H1 (cell line): ENCODE measurements at places on chromosomes 3 and 15.
A peak's percentile ranks its signal among the peaks of the same experiment; 100 is the strongest.

DNA sequence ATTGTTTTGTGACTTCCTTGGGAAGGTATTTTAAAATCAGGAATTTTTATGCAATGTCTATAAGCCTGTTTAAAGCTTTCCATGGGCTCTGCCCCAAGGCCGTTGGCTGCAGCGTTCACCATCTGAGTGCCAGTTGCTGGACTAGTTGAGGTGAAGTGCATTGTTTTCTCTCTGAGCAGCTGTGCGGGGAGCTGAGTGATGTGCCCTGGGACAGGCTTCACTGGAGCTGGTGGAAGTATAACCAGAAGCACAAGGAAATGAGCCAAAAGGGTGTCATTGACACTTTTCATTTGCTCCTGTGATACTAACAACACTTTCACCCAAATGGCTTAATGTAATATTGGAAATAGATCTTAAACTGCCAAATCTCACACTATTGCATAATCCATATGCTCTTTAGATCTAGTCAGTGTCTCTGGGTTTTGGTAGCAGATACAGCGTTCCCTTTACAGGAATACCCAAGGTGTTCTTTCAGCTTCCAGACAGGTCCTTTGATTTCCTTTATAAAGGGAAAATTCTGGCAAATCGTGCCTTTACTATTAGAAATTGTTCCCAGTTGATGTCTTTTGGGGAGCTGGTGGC, 29.2 kb downstream of the APH1B start:
- H3K4me3 ChIP-seq, result no peak overlapping the region
- H3K36me3 ChIP-seq, result no peaks in the 10 kb centered on the region

GRCh38 chr3:32349184-32349583, 42.5 kb upstream of the CMTM7 start:
- peak overlapping the region; percentile 17; the same call in 1 of the 2 replicates for H3K27ac ChIP-seq
- H3K27me3 ChIP-seq, result no peaks in the 10 kb centered on the region
- peaks cover 13% of the 10 kb centered on the region for H3K4me1 ChIP-seq
- DNase-seq, result no peak

- no peaks in the 10 kb centered on the region; the same call in 1 of the 2 replicates for H3K4me1 ChIP-seq
- no peaks in the 10 kb centered on the region for H3K27me3 ChIP-seq
- no peak overlapping the region for H3K27ac ChIP-seq
Observed at GRCh38 chr3:195070336-195070735, 200.6 kb downstream of the XXYLT1 start.

GRCh38 chr15:76310475-76311099, 682 bp downstream of the ETFA start:
- H3K27ac ChIP-seq, result peak overlapping the region; percentile 55
- no peaks in the 10 kb centered on the region for H3K36me3 ChIP-seq
- H3K4me1 ChIP-seq, result no peaks in the 10 kb centered on the region
- H3K4me3 ChIP-seq, result peak overlapping the region; percentile 73
- no peaks in the 10 kb centered on the region for H3K27me3 ChIP-seq
- no peak for DNase-seq

GRCh38 chr15:96340598-96341512, 10.4 kb downstream of the NR2F2 start:
- H3K36me3 ChIP-seq, result no peaks in the 10 kb centered on the region; the same call in 1 of the 2 replicates
- no peak for DNase-seq
- peaks cover 26% of the 10 kb centered on the region for H3K4me1 ChIP-seq
- H3K27ac ChIP-seq, result no peak overlapping the region
- H3K4me3 ChIP-seq, result peak overlapping the region; percentile 70

DNA sequence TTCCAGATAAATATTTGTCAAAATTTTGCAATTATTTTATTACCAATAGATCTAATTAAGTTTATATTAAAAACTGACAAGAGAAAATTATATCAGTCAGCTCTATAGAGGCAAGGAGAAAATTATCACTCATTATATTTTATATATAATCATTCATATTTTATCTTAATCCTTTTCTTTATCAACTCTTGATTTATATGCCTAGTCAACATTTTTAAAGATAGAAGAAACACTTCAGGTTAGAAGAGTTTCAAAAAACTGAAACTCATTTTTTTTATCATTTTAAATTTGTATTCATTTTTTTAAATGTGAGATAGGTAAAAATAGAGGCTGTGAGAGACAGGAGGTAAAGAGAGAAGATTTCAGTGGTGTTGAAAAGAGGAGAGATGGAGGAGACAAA, 217.3 kb upstream of the P2RY1 start:
- H3K4me1 ChIP-seq, result no peaks in the 10 kb centered on the region
- no peak overlapping the region for H3K4me3 ChIP-seq
- DNase-seq, result no peak
- no peak overlapping the region for H3K27ac ChIP-seq
- H3K36me3 ChIP-seq, result no peaks in the 10 kb centered on the region
- no peaks in the 10 kb centered on the region for H3K27me3 ChIP-seq

- H3K4me1 ChIP-seq, result no peaks in the 10 kb centered on the region
- no peak for DNase-seq
- H3K36me3 ChIP-seq, result no peaks in the 10 kb centered on the region
- no peak overlapping the region for H3K27ac ChIP-seq
- H3K4me3 ChIP-seq, result no peak overlapping the region
Observed at GRCh38 chr15:63872759-63873510, 39.2 kb upstream of the HERC1 start.
